Activated T-cell treated with anti-CD3 and anti-CD28 coated beads, Interleukin-2, amount 50 U/mL, for 72 hours (primary cell): ENCODE measurements at places on chromosomes 5 and 9. TPM values are rescaled to one million over a fixed set of nuclear protein-coding genes. Genes with fewer than 3 reads are reported as not detected.

The AGXT2 gene
- not detected for total RNA-seq

The CDC14B gene
- total RNA-seq, result 13.9 TPM

The SEMA4D gene
- 182 TPM for total RNA-seq

The NRARP gene
- 2.0 TPM for total RNA-seq

The PLCXD3 gene
- total RNA-seq, result not detected

GRCh38 chr5:176611435-176611834, 1.5 kb upstream of the GPRIN1 start:
- no peak overlapping the region for H3K4me3 ChIP-seq
- H3K4me1 ChIP-seq, result peaks cover 17% of the 10 kb centered on the region
- H3K27me3 ChIP-seq, result peaks cover 47% of the 10 kb centered on the region
- DNase-seq, result peak; percentile 74

DNA sequence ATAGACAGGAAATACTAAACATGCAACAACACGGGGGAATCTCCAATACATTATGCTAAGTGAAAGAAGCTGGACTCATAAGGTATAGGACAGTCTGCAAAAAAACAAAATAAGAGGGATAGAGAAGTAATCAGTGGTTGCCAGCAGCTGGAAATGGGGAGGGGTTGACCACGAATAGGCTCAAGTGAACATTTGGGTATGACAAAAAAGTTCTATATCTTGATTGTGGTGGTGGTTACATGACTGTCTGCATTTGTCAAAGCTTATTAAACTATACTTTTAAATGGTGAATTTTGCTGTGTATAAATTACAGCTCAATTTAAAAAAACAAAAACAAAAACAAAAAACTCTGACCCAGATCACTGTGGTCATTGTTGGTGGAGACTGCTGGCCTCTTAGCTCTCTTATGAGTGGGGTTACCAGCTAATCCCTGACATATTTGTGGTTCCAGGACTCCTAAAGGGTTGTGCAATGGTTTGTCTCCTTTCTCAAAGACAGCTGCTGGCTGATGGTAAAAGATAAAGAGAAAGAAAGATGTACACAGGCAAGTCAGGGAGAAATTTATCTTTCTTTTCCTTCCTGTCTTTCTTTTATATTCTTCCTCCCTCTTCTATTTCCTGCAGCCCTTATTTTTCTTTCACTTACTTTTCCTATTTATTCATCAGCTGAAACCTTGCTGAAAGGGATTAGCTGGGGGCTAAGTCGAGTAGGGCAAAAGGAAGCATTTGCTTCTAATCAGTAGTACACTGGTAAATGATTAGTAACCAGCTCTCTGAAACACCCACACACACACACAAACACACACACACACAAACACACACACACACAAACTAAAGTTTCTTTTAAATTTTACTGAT, 42.6 kb upstream of the APC start:
- no peak overlapping the region for H3K4me3 ChIP-seq
- H3K27me3 ChIP-seq, result peaks cover 18% of the 10 kb centered on the region
- no peaks in the 10 kb centered on the region for H3K4me1 ChIP-seq
- no peaks in the 10 kb centered on the region for H3K36me3 ChIP-seq
- no peak overlapping the region for H3K27ac ChIP-seq

- DNase-seq, result no peak
- no peak overlapping the region for H3K4me3 ChIP-seq
- no peak overlapping the region for H3K27ac ChIP-seq
- H3K36me3 ChIP-seq, result no peaks in the 10 kb centered on the region
- H3K4me1 ChIP-seq, result no peaks in the 10 kb centered on the region
These were observed 822.6 kb downstream of the TLE1 start for GRCh38 chr9:80866576-80867227.

The SLC34A1 gene
- total RNA-seq, result 0.21 TPM

DNA sequence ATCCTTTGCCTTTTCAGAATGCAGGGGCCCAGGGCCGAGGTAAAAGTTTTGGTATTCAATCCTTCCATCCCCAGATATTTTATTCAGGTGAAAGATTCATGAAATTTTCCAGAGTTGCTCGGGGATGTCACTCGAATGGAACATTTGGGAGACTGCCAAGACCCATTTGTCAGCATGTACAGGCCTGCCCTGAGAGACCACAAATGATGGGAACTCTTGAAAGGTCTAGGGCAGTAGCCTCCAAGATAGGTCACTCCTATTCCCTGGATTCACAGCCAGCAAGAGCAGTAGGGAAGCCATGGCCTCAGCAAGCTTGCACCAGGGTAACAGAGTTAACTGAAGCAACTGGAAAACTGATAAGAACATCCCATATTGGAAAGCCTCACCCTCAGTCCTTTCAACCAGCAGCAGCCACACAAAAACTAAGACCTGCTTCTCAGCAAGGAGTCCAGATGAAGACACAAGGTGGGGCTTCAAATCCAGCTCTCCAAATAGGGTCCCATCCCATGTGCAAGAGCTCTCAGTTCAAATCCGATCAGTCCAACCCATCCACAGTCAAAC, 12.5 kb downstream of the CARD6 start:
- no peaks in the 10 kb centered on the region for H3K27me3 ChIP-seq
- H3K4me1 ChIP-seq, result no peaks in the 10 kb centered on the region
- no peak overlapping the region for H3K27ac ChIP-seq

- H3K4me1 ChIP-seq, result no peaks in the 10 kb centered on the region
- no peak for DNase-seq
- H3K4me3 ChIP-seq, result no peak overlapping the region
- no peaks in the 10 kb centered on the region for H3K36me3 ChIP-seq
- H3K27ac ChIP-seq, result no peak overlapping the region
- H3K27me3 ChIP-seq, result no peaks in the 10 kb centered on the region
These were observed 72.0 kb upstream of the SAP30L start for GRCh38 chr5:154373729-154374179.

DNA sequence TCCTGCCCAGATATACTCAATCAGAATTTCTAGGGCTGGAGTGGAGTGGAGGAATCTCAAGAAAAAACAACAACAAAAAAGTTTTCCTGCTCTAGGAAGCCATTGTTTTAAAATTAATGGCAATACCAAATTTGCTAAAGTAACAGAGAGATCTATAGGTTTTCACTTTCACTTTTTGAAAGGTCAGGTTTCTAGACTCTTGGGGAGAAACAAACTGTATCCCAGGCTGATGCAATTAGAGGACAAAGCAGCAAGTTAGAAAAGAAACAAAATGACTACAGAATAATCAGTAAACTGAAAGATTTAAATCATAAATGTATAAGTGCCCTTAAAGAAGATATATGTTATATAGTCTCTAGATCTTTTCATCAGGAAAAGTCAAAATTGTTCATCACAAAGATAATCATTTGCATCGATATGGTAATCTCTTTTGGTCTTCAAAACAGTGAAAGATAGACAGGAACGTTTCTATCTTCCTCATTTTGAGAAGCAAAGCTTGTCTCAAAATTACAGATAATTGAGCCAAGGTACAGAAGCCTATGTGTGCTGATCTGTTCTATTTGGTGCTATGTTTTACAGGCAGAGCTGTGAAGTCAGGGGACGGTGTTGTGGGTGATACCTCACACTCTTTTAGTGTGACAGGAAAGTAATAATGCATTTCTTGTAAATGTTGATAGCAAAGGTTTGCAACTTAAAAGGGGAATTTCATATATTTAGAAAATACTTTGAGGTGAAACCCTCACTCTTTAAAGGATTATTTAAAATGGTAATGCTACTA, 1746.6 kb upstream of the C9orf72 start:
- no peak overlapping the region for H3K4me3 ChIP-seq
- no peaks in the 10 kb centered on the region for H3K27me3 ChIP-seq
- DNase-seq, result no peak
- H3K27ac ChIP-seq, result no peak overlapping the region
- no peaks in the 10 kb centered on the region for H3K4me1 ChIP-seq
- no peaks in the 10 kb centered on the region for H3K36me3 ChIP-seq

DNA sequence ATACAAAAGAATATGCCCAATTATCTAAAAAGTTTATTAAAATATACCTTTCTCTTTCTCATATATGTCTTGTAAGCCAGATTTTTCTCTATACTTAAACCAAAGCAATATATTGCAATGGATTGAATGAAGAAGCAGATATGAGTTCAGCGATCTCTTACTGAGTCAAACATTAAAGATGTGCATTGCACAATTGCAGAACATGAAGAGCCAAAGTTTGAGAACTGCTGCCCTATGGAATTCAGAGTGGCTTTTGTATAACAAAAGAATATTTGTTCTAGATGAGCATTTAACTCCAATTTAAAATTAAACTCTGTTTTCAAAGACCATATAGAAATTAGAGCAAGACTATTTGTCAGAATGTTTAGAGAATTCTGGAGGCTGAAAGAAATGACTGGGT, 519.0 kb upstream of the DAB2 start:
- H3K27ac ChIP-seq, result no peak overlapping the region
- no peak overlapping the region for H3K4me3 ChIP-seq
- H3K4me1 ChIP-seq, result peaks cover 1% of the 10 kb centered on the region
- no peak for DNase-seq
- no peaks in the 10 kb centered on the region for H3K27me3 ChIP-seq
- H3K36me3 ChIP-seq, result no peaks in the 10 kb centered on the region

The ACTBL2 gene
- total RNA-seq, result not detected

- DNase-seq, result no peak
- H3K4me1 ChIP-seq, result no peaks in the 10 kb centered on the region
- H3K27me3 ChIP-seq, result no peaks in the 10 kb centered on the region
- H3K4me3 ChIP-seq, result no peak overlapping the region
These were observed 7.6 kb downstream of the LRSAM1 start for GRCh38 chr9:127458921-127459320.

DNA sequence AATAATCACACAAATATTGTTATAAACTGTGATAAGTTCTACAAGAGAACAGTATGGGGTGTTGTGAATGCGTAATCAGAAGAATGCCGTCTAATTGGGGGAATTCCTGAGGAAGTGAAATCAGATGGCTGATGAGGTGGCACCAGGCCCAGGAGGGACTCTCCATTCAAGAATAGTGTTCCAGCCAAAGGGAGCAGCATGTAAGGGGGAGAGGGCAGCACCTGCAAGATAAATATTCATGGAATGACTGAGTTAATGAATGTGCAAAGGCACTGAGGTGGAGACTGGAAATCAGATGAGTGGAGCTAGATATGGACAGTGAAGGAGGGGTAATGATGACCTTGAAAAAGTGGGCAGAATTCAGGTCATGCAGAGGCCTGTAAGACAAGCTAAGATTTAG, 250.6 kb downstream of the ARRDC3 start:
- H3K4me1 ChIP-seq, result peaks cover 15% of the 10 kb centered on the region
- H3K27me3 ChIP-seq, result peaks cover 12% of the 10 kb centered on the region
- no peak for DNase-seq
- no peak overlapping the region for H3K4me3 ChIP-seq
- H3K27ac ChIP-seq, result no peak overlapping the region
- H3K36me3 ChIP-seq, result peaks cover 2% of the 10 kb centered on the region

- peak; percentile 41 for DNase-seq
- peaks cover 36% of the 10 kb centered on the region for H3K4me1 ChIP-seq
- peaks cover 17% of the 10 kb centered on the region for H3K36me3 ChIP-seq
- H3K27ac ChIP-seq, result peak overlapping the region; percentile 79
These were observed 27.7 kb downstream of the PTCD2 start for GRCh38 chr5:72347801-72348308.

The PCDHGA9 gene
- total RNA-seq, result 0.09 TPM

DNA sequence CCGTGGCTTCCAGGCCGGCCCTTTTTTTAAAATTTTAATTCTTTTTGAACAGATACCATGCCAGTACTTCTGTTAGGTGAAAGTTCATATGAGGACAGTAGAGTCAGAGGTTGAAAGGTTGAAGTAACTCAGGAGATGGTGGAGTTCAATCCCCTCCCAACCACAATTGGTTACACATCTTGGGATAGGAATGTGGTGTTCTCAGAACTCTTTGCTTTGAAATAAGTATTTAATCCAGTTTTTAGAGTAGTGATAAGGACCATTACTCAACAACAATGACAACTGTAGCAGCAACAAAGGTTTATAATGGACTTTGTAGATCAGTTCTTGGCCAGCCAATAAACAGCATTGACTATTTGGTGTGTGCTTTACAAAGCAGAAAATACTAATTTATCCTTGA, 116.0 kb downstream of the ARHGAP26 start:
- no peaks in the 10 kb centered on the region for H3K36me3 ChIP-seq
- no peak overlapping the region for H3K4me3 ChIP-seq
- no peak for DNase-seq
- H3K27me3 ChIP-seq, result no peaks in the 10 kb centered on the region
- no peak overlapping the region for H3K27ac ChIP-seq

The LIX1 gene
- not detected for total RNA-seq

The C6 gene
- total RNA-seq, result not detected

DNA sequence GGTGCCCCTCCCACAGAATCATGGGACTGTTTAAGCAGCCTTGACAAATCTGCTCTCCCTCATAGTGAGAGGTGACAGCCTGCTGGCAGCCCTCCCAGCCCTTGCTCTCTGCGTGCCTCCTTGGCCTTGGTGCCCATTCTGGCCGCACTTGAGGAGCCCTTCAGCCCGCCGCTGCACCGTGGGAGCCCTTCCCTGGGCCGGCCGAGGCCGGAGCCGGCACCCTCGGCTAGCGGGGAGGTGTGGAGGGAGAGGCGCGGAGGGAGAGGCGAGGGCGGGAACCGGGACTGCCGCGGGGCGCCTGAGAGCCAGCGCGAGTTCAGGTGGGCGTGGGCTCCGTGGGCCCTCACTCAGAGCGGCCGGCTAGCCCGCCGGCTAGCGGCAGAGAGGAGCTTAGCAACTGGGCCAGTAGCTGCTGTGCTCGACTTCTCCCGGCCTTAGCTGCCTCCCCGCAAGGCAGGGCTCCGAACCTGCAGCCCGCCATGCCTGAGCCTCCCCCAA, 125.9 kb upstream of the MYO10 start:
- no peaks in the 10 kb centered on the region for H3K4me1 ChIP-seq
- no peak overlapping the region for H3K27ac ChIP-seq
- H3K36me3 ChIP-seq, result no peaks in the 10 kb centered on the region
- no peaks in the 10 kb centered on the region for H3K27me3 ChIP-seq

GRCh38 chr9:127971357-127972235, 9.2 kb downstream of the EEIG1 start:
- DNase-seq, result peak; percentile 71
- peak overlapping the region; percentile 76 for H3K4me3 ChIP-seq
- no peaks in the 10 kb centered on the region for H3K27me3 ChIP-seq
- H3K27ac ChIP-seq, result peak overlapping the region; percentile 94

The GARIN3 gene
- total RNA-seq, result 0.39 TPM

The ANKRD31 gene
- total RNA-seq, result 0.58 TPM

DNA sequence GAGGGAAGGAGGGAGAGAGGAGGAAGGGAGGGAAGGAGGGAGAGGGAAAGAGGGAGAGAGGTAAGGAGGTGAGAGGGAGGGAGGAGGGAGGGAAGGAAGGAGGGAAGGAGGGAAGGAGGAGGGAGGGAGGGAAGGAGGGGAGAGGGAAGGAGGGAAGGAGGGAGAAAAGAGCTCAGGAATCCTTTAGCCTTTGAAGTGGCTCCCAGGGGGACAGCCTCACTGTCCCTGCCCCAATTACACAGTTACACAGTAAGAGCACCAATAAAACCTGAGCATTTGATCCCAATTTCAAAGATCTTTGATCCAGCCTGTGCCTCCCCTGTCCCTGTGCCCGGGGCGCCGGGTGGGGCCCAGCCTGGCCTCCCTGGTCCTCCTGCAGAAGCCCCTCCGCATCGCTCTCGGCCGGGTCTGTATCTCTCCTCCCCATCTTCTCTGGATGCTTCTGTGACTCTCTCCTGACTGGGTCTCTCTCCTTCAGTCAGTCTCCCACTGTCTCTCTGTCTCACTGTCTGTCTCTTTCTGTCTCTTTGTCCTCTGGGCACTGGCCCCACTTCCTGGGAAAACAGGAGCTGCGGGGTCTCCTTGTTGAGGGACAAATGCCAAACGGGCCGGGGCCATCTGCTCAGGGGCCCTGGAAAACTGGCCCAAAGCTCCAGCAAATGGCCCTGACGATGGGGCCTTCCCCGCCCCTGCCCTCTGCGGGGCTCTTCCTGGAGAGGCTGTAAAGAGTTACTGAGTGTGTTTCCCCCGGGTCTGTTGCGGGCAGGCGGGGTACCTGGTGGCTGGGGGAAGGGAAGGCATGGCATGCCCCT, 54.2 kb upstream of the EGFL7 start:
- H3K4me1 ChIP-seq, result no peaks in the 10 kb centered on the region
- H3K4me3 ChIP-seq, result no peak overlapping the region
- no peak overlapping the region for H3K27ac ChIP-seq
